ENCODE measurements at places on chromosomes 1 and 21. TPM values are rescaled to one million over a fixed set of nuclear protein-coding genes. Genes with fewer than 3 reads are reported as not detected.

- no peak for DNase-seq
These were observed 9.2 kb downstream of the ADPRS start for GRCh38 chr1:36097693-36098585.

DNA sequence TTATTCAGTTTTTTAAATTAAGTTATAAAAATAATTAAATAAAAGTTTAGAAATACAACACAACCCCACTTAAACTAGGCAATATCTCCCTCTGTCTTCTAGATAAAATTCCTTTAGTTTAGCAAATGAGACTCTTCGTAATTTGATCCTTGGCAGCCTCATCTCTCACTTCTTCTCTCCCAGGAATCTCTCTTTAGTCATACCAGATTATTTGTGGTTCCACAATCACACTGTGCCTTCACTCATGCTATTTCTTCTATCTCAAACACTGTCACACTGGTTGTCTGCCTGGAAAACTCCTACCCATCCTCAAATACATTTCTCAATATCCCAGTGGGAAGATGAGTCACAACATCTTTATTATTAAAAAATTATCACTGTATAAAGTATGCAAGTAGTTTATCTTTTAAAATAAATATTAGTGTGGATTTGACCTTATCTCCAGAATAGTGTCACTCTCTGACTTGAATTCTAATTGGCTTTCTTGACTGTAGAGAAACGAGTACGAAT, 195.5 kb downstream of the KCNH1 start:
- DNase-seq = peak; percentile 52

DNA sequence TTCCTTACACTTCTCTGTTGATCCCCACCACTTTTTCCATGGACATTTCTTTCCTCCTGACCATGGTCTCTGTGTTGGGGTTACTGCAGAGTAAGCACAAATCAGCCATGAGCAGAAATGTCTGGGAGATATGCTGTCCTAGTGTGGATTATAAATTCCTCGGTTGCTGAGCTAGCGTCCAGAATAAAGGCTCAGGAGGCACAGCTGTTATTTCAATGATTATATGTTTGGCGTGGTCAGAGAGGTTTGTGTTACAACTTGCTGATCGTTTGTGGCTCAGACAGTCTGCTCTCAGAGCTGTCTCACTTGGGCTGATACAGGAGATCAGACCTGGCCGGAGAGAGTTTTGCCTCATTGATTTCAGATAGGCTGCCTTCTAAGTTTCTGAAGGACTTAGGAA, 37.5 kb upstream of the LAMC2 start:
- DNase-seq = no peak

DNA sequence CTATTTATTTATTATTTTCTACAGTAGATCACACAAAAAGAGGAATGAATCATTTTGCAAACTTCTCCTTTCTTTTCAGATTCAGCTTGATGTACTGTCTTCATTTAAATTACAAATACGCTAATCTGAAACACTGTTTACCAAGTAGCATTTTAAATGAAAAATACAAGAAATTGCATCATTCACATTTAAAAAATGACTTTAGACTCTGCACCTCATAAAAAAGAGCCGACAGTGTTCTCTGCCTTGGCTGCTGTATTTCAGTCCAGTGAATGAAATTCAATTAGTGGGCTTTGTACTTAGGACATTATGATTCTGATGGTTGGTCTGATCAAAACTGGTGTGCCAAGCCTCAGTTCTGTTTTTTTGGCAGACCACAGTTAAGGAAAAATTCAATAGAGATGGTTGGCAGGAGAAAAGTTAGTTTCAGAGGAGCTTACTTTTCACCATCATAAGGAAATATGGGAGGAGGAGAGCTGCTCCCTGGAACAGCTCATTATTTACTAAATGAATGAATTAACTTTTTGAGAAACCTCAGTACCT, 222.4 kb upstream of the ESRRG start:
- no peak for DNase-seq

- DNase-seq = no peak
These were observed 29.6 kb upstream of the AGL start for GRCh38 chr1:99820546-99820945.

- peak; percentile 93 for DNase-seq
These were observed 33.5 kb upstream of the HHAT start for GRCh38 chr1:210294999-210295745.

DNA sequence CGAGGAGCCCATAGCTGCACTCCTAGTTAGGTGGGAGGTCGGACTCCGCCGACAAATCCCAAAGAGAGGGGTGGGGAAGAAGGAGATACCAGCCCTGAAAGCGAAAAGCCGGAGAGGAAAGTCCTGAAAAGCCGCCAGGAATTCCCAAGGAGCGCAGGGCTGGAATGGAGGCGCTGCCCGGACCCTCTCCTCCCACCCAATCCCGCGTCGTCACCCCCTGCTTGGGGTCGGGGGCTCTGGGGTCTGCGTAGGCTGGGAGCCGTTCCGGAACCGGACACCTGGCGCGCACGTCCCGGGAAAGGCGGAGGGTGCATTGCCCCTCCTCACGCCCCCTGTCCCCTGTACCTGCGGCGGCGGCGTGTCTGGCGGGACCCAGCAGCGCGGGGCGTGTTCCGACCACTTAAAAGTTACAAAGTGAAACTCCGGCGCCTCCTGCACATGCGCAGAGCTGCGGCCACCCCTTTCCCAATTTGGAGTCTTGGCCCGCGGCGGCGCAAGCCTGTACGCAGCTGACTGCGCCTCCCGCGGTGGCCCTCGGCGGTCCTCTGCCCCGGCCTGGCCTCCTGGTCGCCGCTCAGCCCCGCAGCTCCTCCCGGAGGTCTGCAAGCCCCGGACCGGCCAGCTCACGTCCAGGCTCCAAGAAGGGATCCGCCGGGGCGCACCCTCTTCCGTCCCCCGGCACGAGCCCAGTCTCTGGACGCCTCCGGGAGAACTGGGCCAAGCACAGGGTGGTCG, at the start of gene TMEM63A:
Gene TMEM63A (minus strand): TSS at position 422 of the 735 bp plus-strand sequence. CDS start 4,800 bp downstream, outside the sequence.
- DNase-seq = peak; percentile 81

- no peak for DNase-seq
These were observed 13.3 kb upstream of the CPT2 start for GRCh38 chr1:53183095-53183990.

DNA sequence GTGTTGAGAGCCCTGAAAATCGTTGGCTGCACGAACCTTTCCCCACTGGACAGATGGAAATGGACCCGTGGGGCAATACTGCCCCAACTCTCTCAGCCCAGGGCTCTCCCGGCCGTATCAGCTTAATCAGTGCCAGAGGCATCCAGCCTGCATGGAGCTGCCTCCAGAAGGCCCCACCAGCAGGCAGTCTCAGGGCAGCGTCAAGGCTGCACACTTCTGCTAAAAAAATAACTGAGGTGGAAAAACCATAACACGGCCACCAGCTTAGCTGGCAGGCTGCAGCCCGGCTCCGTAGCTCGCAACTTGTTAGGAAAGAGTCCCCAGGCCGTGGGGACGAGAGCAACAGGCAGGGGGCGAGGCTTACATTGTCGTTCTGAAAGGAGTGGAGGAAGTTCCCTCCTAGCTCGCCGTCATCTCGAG, 27.9 kb downstream of the MRPL37 start:
- no peak for DNase-seq

GRCh38 chr1:207025146-207025880, 7.2 kb downstream of the C1orf116 start:
- DNase-seq = peak; percentile 39

DNA sequence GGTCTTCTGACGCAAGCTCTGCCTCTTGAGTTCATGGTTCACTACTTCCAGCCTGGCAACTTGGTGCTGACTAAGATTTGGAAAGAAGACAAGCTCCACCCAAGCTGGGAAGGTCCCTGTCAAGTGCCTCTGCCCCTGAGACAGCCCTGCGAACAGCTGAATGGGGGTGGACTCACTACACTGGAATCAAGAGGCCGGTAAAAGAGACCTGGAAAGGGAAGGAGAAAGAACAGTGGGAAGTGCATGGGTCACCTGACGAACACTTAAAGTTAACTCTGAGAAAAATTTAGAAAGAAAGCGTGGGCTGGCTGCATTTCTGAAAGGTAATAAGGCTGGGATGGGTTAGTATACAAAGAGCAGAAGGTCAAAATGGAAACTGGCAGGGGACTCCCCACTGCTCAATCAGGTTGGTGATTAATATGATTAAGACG, 26.1 kb upstream of the ZNF496 start:
- DNase-seq = peak; percentile 49

The ERICH3 gene
- total RNA-seq = 0.72 TPM

DNA sequence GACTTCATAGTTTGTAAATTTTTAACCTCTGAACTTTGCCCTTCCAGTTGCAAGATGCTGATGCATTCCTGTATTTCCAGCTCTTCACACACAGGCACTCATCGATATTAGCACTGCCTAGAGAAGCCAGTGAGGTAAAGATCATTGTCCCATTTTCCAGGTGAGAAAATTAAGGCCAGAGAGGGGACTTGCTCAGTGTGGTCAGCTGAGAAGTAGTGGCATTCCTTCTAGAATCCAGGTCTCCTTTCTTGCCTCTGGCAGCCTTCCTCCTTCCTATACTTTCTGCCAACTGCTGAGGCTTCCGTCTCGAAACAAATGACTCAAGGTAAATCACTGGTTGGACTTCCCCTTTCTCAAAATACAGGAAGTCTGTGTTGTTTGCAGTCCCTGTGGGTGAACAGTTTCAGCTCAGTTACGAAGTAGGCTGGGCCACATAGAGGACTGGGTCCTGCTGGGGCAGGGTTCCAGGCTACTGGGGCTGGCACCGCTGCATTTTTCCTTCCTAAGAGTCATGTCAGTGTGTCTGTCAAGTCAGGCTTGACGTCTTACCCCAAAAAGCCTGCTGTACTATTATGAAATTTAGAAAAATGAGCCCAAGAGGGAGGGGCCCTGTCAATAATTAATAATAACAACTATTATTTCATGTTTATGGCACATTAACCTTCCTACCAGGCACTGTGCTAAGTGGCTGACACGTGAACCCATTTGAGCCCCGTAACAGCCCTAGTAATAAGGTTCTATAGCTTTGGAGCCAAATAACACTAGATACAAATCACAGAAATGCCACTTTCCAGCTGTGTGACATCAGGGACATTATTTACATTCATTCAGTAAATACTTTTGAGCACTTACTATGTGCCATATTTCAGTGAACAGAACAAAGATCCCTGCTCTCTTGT, 16.6 kb upstream of the RNF19B start:
- peak; percentile 87 for DNase-seq

- no peak for DNase-seq
These were observed 16.5 kb upstream of the VCAM1 start for GRCh38 chr1:100703052-100703451.

DNA sequence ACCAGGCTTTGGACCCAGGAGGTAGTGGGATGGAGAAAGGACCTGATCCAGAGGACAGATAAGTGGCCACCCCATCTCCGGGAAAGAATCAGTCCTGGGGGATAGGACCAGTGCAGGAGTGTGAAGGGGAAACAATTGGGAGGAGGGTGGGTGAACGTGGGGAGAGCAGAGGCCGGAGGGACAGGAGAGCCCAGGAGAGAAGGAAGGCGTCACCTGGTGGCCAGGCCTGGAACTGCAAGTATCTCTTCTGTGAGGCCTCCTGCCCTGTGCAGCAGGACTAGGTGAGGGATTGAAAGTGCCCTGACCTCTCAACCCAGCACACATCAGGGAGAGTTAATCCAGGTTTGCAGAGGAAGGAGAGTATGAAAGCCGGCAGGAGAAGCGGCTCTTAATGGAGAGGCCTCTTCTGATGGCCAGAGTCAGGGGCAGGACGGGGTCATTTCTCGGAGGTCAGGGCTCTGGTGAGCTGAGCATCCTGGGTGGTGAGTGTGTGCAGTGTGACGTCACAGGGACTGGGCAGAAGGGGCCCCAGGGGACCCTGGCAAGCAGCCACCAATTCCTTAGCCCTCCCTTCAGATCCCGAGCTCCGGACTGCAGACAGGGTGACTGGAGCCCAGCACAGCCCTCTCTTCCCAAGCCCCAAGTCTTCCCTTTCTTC, 9.2 kb upstream of the LAD1 start:
- DNase-seq = peak; percentile 60

The PRR9 gene
- total RNA-seq = not detected

The SPATA6 gene
- total RNA-seq = 6.8 TPM

- no peak for DNase-seq
These were observed 154.5 kb upstream of the KCND3 start for GRCh38 chr1:112143871-112144441.

DNA sequence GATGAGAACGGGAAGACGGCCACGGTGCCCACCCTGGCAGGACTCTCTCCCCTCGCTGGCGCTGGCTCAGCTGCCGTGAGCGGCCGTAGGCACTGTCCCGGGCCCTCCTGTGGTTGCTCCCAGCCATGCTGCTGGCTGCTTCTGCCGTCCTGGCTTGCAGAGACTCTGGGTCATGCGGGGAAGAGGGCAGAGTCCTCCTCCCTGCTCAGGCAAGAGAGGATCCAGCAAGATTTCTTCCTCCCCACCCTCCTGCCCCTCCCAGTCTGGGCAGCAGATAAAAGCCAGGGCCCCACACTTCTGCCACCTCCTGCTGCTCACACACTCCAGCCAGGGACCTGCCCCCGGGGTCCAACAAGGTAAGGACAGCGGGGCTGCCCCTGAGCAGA, 60.1 kb downstream of the AGPAT3 start:
- DNase-seq = no peak

The CYP4A11 gene
- total RNA-seq = not detected
